ENCODE measurements at places on chromosomes 3 and 15.
A peak's percentile ranks its signal among the peaks of the same experiment; 100 is the strongest.

GRCh38 chr3:47002171-47003055 is 22.9 kb downstream of the NBEAL2 start:
- DNase-seq = no peak

DNA sequence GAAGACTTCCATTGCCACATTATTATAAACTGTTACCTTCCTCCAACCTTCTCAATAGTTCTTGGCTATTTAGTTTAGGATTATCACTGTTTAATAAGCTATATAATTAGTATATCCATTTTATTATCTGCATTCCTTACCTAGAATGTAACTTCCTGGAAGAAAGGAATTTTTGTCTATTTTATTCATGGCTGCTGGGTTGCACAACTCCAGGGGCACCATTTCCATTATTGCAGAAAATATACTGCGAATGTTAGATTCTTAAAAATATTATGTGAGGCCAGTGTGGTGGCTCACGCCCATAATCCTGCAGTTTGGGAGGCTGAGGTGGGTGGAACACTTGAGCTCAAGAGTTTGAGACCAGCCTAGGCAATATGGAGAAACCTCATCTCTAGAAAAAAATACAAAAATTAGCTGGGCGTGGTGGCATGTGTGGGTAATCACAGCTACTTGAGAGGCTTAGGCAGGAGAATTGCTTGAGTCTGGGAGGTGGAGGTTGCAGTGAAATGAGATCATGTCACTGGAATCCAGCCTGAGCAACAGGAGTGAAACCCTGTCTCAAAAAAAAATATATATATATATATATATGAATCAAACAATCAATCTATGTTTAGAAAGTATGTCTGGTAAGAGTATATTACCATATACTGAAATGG is 19.9 kb downstream of the CLDN1 start:
- DNase-seq = no peak

DNA sequence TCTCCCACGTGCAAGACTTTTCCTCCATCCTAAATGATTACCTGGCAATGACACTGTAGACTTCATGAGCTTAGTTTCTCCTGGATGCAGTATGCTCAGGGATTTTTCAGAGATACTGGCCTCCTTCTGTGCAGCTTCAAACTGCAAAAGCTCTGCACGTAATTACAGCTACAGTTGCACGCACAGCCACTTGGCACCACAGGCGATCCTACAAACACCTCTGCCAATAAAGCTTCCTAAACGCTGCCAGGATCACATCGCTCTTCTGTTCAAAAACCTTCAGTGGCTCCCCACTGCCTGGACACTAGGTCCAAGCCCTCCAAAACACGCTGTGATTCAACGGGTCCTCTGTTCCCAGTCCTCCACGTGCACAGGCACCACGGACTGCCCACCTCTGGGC is 49.5 kb downstream of the NUP210 start:
- no peak for DNase-seq

DNA sequence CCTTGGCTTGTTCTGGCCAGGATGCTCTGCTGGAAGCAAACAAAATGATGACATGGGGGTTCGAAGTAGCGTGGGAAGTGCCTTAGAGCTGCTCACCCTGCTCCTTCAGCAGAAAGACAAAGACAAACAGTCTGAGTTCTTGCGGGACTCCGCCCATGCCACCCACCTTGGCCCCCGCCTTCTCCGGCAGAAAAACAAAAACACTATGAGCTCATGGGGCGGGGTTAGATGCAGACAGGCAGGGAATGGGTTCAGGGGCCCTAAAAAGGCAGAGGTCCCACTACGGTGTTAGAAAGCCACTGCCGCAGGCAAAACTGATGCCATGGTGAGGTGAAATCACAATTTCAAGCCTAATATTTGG is 9.7 kb upstream of the NCKIPSD start:
- DNase-seq = no peak

- DNase-seq = no peak
These were observed 11.4 kb downstream of the MSL2 start for GRCh38 chr3:136184703-136185102.

- DNase-seq = no peak
These were observed 10.0 kb upstream of the ATP2B2 start for GRCh38 chr3:10515396-10515795.

DNA sequence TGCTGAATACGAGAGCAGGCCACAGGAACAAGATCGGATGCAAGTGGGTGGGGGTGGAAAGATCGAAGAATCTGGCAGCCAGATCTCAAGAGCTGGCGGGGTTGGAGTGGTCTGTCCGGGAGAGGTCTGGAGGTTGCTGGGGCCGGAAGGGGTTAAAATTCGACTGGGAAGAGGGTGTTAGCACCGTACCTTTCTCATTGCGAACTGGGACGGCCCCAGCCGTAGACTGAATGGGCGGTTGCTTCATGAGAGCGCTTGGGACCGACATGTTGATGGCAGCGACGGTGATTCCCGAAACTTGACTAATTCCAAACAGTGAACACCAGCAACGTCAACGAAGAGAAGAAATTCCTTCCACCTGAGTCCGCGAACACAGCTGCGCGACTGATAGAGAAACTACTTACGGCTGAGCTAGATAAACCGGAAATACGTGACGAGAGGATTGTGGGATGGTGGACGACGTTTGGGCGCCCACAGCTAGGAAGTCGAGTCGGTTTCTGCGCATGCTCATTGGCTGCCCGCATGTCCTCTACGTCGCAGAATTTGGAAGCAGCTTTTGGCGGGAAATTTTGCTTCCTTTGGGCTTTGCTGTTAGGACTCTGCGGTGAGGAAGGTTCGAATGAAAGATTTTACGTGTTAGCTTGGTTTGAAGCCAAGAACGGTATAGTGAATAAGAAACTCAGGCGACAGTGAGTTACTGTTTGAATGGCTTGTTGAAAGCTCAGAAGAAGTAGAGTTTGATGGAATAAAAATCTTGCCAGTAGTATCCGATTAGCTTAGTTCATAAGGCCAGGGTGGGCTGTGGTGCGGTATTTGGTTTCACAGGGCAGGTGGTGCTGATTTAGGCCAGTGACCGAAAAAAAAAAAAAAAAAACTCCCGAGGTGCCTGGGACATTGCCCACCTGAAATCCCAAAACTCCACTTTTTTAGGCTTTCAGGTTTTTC is at the start of gene MFAP1:
MFAP1 (minus strand) TSS at position 389 of the 945 bp plus-strand sequence; CDS start at position 268, 121 bp downstream.
- peak; percentile 87 for DNase-seq

GRCh38 chr15:32956006-32956405 is 238.2 kb downstream of the GREM1 start:
- no peak for DNase-seq

GRCh38 chr15:72379856-72380430 is 4.1 kb upstream of the HEXA start:
- no peak for DNase-seq

DNA sequence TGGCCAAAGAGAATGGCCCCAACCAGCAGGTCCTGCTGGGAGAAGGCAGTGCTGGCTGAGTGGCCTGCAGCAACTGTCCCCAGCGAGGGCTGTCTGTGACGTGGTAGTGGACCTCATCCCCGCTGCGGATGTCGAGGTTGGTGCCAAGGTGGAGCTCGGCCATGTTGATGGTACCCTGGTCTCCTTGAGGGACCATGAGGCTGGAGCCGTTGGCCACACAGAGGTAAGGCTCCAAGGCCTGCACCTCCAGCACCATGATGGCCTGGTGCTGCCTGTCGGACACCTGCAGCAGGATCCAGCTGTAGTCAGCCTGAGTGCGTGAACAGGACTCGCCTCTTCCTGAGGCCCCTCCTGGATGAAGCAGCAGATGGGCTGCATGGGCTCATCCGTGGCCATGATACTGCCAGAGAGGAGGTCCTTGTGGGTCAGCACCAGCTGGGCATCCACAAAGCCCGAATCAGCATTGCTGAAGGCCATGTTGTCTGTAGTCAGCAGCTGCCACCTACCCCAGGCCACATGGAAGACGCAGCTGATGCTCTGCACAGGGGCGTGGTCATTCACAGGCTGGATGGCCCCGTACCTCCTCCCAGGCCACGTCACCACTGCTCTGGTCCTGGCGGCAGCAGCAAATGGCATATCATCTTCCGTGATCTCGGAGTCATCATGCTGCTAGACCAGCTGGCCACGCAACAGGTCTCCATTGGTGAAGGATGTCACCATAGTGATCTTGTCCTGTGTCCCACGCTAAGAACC is 167.5 kb downstream of the GOLGA6L4 start:
- no peak for DNase-seq

DNA sequence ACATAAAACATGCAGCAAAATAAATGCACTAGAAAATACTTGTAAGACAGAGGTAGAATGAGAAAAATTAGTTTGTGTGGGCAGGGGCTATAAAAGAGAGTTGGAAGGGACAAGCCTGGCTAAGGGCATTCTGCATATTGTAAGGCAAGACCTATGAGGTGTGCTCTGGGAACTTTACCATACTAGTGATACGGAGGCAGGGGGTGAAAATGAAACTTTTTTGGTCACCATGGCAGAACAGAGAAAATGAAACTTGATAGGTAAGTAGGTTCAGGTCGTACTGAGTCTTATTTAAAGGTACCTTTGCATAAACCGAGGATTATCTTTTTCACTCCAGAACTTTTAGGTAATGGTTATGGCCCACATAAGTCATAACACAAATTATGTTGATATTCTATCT is 74.7 kb upstream of the ACKR4 start:
- DNase-seq = no peak

DNA sequence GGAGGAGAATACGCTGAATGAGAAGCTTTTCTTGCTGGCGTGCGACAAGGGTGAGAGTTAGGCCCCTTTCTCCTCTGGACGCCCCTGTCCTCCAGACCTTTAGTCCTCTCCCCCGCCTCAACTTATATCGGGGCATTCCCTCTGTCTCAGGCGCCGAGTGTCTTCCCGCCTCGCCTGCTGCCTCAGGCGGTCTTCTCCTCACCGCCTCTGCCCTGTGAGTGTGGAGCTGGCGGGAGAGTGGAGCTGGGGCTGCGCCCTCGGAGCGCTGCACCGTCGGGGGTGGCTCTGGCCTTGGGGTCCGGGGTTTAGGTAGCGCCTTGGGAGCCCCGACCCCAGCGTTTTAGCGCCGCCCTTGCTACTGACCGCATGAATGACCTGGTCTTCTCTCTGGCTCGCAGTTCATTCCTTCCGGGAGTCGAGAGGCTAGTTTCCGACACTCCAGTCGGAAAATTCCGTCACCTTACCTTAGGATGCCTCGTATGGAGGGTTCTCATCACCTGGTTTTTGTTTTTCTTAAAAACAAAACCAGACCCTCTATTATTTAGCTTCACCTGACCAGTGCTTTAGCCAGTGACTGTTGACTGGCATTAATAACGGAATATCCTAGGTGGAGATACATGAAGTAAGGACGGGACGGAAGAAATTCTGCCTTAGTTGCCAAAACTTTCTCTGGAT is 985 bp downstream of the TRPC1 start:
- DNase-seq = no peak

- no peak for DNase-seq
These were observed 226.5 kb upstream of the PROK2 start for GRCh38 chr3:72011485-72011884.

DNA sequence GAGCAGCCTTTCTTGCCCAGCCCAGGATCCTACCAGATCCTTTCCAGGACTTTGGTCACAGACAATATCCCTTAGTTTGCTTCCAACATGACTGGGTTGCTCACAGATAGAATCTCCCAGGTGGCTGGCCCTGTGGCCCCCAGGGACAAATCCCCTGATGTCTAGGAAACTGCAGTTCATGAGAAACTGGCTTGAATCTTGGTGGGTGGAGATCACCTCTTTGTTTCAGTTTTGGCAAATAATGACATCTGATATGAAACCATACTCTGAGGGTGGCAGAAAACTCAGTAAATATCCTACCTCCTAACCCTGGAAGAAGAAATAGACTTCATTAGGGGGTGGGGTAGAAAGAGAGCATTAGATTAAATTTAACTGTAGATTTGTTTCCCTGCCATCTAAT is 44.1 kb upstream of the PFN2 start:
- DNase-seq = no peak

- DNase-seq = no peak
These were observed 1.3 kb downstream of the SPSB4 start for GRCh38 chr3:141052201-141053069.

DNA sequence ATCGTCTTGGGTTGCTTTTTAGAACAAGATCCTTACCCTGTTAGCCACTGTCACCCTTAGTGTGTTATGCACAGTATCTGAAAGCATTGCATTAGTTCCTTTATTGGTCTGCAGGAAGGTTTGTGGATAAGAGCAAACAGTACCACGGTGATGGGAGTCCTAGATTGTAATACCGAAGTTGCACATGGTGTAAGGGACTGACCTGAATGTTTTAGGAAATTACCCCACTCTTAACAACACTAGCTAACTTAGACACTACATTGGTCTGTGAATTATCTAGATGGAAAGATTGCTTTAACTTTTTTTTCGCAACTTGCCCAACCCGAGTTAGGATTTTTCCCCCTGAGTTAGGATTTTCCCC is 1.3 kb downstream of the STT3B start:
- DNase-seq = no peak

DNA sequence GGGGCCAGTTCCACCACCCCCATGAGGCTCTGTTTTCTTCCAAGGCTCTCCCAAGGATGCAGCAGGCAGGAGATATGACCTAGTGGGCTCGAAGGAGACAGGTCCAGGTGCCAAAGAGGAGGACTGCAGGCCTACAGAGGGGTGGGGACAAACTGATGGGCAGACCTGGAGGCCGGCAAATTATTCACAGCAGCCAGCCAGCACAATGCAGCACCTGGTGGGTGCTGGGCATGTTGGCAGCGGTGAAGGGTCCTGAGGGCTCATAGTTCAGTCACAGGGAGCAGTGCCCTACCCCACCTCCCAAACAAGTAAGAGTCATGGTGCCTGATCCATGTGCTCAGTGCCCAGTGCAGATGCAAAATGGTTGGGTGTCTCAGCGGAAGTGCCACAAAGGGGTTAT is 171.7 kb downstream of the ABHD5 start:
- DNase-seq = no peak

GRCh38 chr3:30658328-30659052 is 52.1 kb downstream of the TGFBR2 start:
- DNase-seq = peak; percentile 47
